Right forelimb (tissue), 1 donor: ENCODE measurements at places on chromosomes 11 and 22.

- peak; percentile 81 for DNase-seq
These were observed 33.4 kb downstream of the APOL1 start for GRCh38 chr22:36286096-36286957.

GRCh38 chr11:79481795-79482194, 41.0 kb upstream of the TENM4 start:
- DNase-seq = no peak

DNA sequence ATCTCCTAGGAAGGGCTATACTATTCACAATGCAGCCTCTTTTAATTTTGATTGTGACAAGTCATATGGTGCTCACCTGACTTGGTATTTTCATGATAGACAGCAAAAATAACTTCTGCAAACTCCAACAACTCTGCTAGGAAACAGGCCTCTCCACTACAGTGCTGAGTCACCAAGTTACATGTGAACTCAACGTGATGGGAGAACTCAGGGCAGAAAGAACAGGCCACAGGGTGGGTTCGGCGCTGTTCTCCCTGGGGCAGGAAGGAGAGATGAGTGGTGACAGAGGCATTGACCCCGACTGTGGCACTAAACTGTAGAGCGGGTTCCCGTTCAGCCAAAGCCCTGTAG, 76.6 kb upstream of the UCP3 start:
- no peak for DNase-seq

- DNase-seq = no peak
These were observed 13.4 kb downstream of the EPS8L2 start for GRCh38 chr11:719214-720016.

GRCh38 chr11:96741068-96741467, 351.3 kb downstream of the JRKL start:
- no peak for DNase-seq

DNA sequence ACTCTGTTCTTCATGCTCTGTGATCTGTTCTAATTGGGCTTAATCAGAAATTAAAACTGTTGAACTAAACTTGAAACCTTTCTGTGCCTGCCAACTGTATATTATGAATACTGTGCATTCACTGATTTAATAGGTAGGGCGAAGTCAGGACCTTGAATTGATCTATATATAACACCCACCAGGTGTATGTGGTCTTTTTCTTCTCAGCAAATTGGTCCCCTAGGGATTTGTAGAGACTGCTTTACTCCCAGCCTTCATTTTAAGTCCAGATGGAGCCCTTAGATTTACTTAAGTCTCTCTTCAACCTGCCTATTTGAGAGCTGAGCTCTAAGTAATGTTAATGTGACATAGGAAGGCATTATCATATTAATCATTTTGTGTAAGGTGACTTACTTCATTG, 257.5 kb downstream of the TMEM135 start:
- DNase-seq = no peak

DNA sequence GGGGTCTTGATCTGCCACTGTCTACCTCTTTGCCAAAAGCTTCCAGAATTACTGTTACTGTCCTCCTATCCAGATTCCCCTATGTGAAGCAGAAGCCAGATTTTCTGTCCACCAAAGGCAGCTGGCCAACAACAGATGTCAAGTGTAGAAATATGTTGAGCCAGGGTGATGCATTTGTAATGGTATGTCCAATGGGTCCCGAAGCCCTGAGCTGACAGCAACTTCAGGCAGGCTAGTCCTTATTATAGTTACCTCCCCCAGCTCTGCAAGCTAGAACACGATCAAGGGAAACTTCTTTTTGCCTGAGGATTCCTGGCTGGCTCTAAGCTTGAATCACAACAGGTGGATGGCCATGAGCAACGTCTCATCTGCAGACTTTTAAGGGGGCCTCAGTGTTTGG, 10.2 kb downstream of the PAMR1 start:
- no peak for DNase-seq

DNA sequence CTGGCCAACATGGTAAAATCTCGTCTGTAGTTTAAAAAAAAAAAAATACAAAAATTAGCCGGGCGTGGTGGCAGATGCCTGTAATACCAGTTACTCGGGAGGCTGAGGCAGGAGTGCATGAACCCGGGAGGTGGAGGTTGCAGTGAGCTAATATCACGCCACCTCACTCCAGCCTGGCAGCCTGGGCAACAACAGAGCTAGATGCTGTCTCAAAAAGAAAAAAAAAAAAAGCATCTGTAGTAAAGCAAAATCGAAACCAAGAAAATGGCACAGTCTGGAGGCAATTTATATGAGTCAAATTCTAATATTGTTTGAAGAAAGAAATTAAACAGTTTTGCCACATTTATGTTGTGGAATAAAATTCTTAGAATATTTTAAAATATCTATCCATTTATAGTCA, 365.0 kb upstream of the CHORDC1 start:
- DNase-seq = no peak

DNA sequence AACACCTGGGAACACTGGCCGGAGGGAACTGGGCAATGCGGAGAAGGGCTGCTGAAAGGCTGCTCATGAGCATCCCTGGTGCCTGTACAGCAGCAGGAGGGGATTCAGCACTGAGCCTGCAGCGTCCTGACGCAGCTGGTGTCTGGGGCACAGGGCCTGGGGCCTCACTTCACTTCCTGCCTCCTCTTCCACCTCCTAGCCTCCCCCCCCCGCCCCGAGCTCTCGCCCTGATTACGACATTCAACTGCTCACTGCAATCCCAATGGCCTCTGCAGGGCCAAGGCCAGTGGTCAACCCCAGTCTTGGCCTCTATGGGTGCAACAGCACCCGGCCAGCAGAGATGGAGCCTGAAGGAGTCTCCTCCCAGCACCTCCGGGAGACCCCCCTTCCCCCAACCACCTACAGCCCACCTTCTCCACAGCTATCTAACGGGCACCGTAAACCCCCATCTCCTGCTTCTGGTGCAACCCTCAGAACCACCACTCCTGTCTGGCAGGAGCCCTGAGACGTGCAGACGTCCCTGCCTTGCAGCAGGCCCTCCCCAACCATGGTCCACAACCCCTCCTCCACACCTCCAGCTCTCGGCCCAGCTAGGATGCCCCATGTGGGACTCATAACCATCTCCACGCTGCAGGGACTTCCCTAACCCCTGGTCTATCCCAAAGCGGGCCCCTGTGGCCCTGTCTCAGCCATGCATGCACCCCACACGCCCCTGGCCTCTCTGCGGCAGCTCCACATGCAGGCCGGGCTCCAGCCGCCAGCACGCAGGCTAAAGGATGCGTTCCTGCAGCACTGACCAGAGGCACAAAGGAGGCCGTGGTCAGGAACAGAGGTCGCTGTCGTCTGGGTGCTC, 38.2 kb downstream of the BRD1 start:
- no peak for DNase-seq

- DNase-seq = no peak
These were observed 32.1 kb downstream of the DAGLA start for GRCh38 chr11:61712314-61712713.
